Heart left ventricle (tissue), 16 donors: ENCODE measurements at places on chromosomes 12 and 14. TPM values are rescaled to one million over a fixed set of nuclear protein-coding genes. Genes with fewer than 3 reads are reported as not detected.

DNA sequence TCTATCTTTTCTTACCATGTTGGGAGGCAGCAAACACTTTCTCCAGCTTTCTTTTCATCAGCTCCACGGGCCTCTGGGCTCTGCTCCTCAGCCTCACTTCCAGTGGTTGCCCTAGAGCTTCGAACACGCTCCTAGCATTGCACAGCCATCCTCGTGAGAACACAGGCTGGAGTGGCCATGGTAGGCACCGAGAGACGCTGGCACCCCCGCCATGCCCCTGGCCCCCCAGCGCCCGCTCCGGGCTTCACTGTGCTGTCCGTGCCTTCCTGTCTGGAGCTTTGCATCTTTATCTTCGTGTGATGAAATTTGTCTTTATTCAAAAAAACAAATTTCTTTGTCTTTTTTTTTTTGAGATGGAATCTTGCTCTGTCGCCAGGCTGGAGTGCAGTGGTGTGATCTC, 352.2 kb downstream of the TMEM121 start:
- no peak overlapping the region for H3K27ac ChIP-seq
- H3K36me3 ChIP-seq: no peaks in the 10 kb centered on the region
- no peak for DNase-seq
- H3K4me1 ChIP-seq: no peaks in the 10 kb centered on the region

GRCh38 chr12:77947330-77947729, 116.6 kb downstream of the NAV3 start:
- no peaks in the 10 kb centered on the region for H3K36me3 ChIP-seq
- DNase-seq: no peak
- no peak overlapping the region for H3K4me3 ChIP-seq

DNA sequence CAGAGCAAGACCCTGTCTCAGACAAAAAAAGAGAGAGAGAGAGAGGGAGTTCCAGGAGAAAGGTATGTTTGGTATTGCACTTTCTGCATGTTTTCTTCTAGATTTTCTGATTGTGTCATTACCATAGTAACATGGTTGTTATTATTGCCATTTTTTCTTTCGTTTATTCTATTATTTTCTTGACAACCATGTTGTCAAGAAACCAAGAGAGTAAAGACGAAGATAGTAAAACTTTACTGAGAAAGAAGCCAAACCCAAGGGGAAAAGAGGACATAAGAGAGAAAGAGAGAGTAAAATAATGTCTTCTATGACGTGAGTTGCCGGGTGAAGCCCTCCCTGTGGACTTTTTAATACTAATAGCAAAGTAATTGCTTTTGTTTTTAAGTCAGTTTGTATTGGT, 1186.0 kb upstream of the SEL1L start:
- no peaks in the 10 kb centered on the region for H3K27me3 ChIP-seq
- H3K4me3 ChIP-seq: no peak overlapping the region
- no peak overlapping the region for H3K27ac ChIP-seq
- DNase-seq: no peak

DNA sequence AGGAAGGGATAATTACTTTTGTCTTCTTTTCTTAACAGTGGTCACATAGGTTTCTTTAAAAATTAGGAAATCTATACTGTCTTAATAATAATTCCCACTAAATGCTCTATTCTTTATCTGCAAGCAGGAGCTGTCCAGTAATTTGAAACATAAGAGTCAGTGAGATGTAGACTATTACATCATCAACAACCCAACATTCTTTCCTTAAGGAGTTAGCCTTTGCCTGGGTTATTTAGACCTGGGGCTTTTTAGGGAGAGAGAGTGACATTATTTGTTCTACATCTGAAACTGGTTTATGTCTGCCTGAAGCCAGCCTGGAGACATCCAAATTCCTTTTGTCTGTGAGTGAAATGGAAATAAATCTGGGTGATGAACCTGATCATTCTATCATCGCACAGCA, 294.4 kb downstream of the TMTC2 start:
- H3K27ac ChIP-seq: no peak overlapping the region
- no peaks in the 10 kb centered on the region for H3K4me1 ChIP-seq
- DNase-seq: no peak
- no peaks in the 10 kb centered on the region for H3K27me3 ChIP-seq

TROAP gene
- polyA plus RNA-seq: not detected

CRIP2 gene
- 829 TPM for polyA plus RNA-seq

DNA sequence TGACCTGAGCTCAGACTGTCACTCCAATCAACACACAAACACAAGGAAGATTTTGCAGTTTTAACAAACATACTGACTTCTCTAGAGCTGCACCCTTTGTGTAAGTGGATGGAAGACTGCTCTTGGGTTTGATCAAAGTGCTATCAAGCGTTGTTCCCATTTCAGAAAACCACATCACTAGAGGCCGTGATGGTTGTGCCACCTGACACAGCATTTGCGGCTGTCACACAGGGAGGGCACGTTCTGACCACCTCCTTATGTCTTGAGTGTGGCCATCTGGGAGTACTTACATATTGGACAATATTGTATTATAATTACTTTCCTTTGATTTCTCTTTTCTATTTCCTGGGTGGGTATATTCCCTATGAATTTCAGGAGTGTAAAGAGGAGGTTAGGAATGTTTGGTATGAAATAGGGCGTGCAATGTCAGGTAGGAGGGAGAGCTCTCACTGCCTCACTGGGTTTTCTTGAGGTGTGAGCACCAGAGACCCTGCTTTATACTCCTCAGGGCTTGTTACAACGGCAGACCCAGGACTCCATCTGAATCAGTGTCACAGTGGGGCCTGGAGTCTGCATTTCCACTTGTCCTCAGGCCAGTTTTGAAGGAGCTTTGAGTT, 74.3 kb downstream of the SYNE3 start:
- no peak overlapping the region for H3K27ac ChIP-seq
- no peak for DNase-seq

CD4 gene
- 1.1 TPM for polyA plus RNA-seq
